ENCODE measurements at places on chromosomes 5 and 9. TPM values are rescaled to one million over a fixed set of nuclear protein-coding genes. Genes with fewer than 3 reads are reported as not detected.

The FOXD4L5 gene
- total RNA-seq, result not detected

The DOCK8 gene
- total RNA-seq, result 11.4 TPM

The PDCD1LG2 gene
- 0.32 TPM for total RNA-seq

The HAUS6 gene
- 5.6 TPM for total RNA-seq

The TRIM36 gene
- total RNA-seq, result 1.2 TPM

The PCDHB9 gene
- 0.48 TPM for total RNA-seq

The HNRNPAB gene
- total RNA-seq, result 153 TPM

The PCDHB2 gene
- total RNA-seq, result 2.2 TPM

The PRRX2 gene
- total RNA-seq, result 1.5 TPM

The FAM193B gene
- 31.6 TPM for total RNA-seq

The CDKN2B gene
- 75.6 TPM for total RNA-seq

The SLC27A6 gene
- total RNA-seq, result 1.8 TPM

The ROPN1L gene
- not detected for total RNA-seq

The HACD4 gene
- 1.6 TPM for total RNA-seq

The BARX1 gene
- total RNA-seq, result 0.12 TPM

The SPEF2 gene
- total RNA-seq, result 1.6 TPM

The DIPK1B gene
- total RNA-seq, result 0.76 TPM

The ZNG1F gene
- 8.0 TPM for total RNA-seq

The CBY3 gene
- not detected for total RNA-seq

The PITX1 gene
- 689 TPM for total RNA-seq

The SPINK7 gene
- 138 TPM for total RNA-seq

The PCDHB16 gene
- 0.48 TPM for total RNA-seq

The OR1L6 gene
- total RNA-seq, result not detected

The TBC1D13 gene
- total RNA-seq, result 15.5 TPM

The SPINK6 gene
- total RNA-seq, result 2.9 TPM

The PHYHD1 gene
- total RNA-seq, result 12.4 TPM

The IRX2 gene
- total RNA-seq, result 3.1 TPM
